ENCODE measurements at places on chromosomes 1 and 21.

GRCh38 chr1:99751877-99752504 is 14.4 kb downstream of the FRRS1 start:
- no peak for DNase-seq

DNA sequence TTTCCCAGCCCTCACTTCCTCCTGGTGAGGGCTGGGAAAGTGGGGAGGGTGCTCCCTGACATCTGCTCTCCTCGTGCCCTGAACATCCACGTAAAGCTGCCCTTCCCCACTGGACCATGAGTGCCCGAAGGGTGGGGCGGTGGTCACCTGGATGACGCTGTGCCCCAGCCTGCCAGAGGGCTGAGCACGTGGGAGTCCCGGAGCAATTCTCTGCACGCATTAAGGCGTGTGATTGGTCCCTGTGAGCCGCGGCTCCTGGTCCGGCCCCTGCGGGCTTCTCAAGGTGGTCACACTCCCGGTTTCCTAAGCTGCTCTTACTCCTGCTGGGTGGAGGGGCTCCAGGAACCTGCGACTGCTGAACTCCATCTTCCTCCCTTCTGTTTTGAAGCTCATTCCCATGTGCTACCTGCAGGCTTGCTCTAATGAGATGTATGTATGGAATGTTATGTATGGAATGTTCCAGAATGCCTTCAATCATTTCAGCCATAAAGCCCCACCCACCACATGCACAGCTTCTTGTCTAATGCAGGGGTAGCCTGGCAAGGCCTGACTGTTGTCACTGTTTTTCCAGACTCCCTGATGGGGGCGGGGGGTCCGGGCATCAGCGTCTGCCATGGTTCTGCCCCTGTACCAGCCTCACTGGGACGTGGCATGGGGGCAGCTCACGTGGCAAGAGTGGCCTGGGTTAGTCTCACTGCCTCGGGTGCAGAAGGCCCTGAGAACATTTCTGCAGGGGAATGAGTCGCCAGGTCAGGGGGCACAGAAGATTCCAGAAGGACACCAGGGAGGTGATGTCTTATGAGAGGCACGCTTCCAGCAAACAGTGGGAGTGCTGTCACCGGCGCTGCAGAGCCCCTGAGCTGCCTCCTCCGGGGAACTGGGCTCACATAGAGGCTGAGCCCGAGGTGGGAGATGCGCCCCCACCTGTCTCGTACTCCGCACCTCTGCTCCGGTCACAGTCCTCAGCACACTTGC is 19.4 kb downstream of the KRTAP10-1 start:
- no peak for DNase-seq

GRCh38 chr21:36690628-36691554 is 8.0 kb upstream of the SIM2 start:
- no peak for DNase-seq

- no peak for DNase-seq
These were observed 73.1 kb upstream of the SCCPDH start for GRCh38 chr1:246651012-246651695.

- no peak for DNase-seq
These were observed 14.4 kb upstream of the KCNH1 start for GRCh38 chr1:211148366-211148765.

GRCh38 chr1:28369371-28370238 is at the start of gene PHACTR4:
Gene PHACTR4 (plus strand): TSS chr1:28369740. CDS start chr1:28407448, 37,708 bp downstream.
- DNase-seq = peak; percentile 85

DNA sequence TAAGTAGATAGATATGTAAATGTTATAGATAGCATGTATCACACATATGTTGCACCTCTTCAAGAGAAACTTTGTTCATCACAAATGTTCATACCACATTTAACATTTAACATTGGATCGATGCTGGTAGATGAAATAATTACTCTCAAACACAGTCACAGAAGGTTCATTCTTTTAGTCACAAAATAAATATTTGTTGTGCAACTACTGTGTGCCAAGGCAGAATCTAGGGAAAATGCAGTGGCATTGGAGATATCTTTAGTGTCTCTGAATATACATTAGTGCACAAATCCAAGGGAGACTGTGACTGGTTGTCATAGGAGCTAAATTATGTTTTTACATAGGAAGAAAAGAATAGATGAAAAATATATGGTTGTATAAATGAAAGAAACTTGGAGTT is 535.7 kb downstream of the BRINP3 start:
- DNase-seq = no peak

- no peak for DNase-seq
These were observed 47.9 kb downstream of the DDAH1 start for GRCh38 chr1:85417017-85417416.

DNA sequence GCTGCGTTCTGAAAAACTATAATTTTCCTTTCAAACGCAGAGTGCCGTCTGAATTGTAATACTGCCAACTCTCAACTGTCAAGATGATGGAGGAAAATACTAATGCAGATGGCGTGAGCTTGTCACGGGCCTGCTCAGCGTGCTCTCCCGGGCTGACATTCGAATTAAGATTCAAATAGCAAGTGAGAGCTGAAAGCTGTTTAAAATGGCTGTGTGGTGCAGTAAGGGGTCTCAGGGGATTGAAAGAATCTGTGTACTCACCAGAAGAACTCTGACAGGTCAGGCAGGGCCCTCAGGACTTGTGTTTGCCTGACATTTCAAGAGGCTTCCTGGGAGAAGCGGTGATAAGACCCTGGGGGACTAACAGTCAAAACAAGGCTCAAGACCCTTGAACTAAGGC is 33.1 kb downstream of the ZMYND12 start:
- DNase-seq = no peak

GRCh38 chr1:184191181-184191621 is 139.7 kb downstream of the TSEN15 start:
- DNase-seq = no peak

DNA sequence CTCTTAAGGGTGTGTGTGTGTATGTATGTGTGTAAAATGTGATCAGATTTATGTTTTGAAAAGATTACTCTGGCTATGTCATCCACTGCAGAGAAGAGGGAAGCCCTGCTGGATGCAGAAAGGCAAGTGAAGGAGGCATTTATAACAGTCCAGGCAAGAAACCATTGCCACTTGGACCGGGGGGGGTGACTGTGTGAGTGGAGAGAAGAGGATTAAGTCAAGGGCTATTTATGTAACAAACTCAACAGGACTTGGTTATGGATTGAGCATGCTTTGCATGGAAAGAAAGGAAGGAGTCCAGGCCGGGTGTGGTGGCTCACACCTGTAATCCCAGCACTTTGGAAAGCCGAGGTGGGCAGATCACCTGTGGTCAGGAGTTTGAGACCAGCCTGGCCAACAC is 143.0 kb downstream of the URB2 start:
- no peak for DNase-seq

GRCh38 chr1:203797948-203798655 is 2.7 kb downstream of the ZBED6 start:
- DNase-seq = no peak

- no peak for DNase-seq
These were observed 4.6 kb upstream of the SOAT1 start for GRCh38 chr1:179288977-179289376.

DNA sequence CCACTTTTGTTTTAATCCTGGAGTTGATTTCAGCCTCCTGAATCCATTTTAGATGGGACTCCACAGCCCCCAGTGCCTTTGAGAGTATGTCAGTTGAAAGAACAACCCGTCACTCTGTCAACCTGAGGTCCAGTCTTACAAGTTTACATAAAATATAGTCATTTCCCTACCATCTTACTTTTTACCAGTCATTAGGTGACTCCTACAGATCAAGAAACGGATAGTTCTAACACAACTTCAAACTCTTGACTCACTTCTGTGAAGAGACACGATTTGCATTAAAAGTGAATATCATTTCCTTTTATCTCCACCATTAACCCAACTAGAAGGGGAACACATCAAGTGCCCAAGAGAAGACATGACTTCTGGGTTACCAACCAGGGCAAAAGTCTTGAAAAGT is 147.1 kb downstream of the NTPCR start:
- no peak for DNase-seq

- no peak for DNase-seq
These were observed 1.7 kb upstream of the NEGR1 start for GRCh38 chr1:72284084-72284347.

DNA sequence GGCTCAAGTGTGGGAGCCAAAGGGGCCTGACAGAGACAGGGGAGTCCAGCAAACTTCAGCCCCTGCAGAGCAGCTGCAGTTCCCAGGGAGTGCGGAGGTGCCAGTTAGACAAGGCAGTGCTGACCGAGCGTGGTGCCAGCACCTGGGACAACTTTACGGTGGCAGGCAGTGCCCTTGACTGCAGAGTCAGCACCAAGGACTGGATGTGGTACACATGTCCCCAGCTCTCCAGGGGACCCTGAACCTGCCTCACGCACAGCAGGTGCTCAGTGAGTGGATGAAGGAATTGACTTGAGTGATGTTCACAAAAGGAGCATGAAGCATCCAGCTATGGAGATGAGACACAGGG is 296.5 kb downstream of the SIPA1L2 start:
- DNase-seq = no peak

DNA sequence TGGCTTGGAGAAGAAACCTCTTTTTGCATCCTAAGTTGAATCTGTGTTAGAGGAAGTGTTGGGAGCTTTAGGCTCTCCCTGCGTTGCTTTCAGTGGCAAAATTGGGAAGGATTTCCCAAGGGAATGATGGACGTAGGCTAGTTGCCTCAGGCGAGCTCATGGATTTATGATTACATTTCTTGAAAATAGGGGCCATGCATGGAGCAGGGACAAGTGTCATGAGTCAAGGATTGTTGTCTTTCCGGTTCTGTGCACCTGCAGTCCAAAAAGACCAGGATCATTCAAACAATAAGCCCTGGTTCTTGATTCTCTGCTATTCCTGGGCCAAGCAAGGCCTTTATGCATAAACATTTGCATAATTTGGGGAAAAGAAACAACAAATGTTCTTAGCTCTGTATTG is 7.1 kb downstream of the MAN1C1 start:
- no peak for DNase-seq

- DNase-seq = no peak
These were observed 105.5 kb downstream of the HIVEP3 start for GRCh38 chr1:41813226-41813625.
